Fibroblast of skin of scalp (primary cell): ENCODE measurements at places on chromosomes 5 and 9.

- DNase-seq = no peak
Measured at GRCh38 chr5:167633114-167633513, 658.3 kb upstream of the WWC1 start.

DNA sequence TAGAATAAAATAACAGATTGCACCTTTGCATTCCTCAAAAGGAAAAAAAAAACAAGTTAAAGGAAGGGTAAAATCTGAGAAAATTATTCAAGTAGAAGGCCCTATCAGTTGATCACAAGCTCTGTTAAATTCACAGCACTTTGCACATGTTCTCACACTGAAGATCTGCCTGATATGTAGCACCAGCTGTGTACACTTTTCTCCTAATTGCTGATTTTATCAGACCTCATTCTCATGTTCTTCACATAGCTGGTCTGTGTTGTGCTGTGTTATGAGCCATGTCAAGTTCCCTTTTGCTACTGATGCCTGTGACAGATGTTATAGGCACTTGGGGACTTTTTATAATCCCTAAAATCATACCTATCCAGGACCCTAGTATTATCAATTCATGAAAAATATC lies 390.4 kb upstream of the PRR16 start:
- no peak for DNase-seq

- DNase-seq = no peak
Measured at GRCh38 chr9:138057726-138058125, 180.1 kb downstream of the CACNA1B start.

DNA sequence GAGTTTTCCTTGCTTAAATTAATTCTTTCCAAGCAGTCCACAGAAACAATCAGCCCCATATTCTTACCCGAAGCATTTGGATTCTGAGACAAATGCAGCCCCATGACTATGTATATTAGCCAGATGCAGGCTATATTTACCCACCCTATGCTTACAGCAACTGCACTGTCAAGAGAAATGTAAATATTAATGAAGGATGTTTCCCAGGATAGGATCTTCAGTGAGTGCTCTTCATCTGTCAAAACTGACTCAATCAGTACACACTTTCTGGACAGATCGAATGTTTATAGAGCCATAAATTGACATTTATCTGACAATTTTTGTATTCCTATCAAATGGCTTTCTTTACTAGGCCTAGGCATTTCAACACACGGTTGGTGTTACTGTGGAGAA lies 725.3 kb upstream of the SEMA6A start:
- no peak for DNase-seq
